Activated T-cell treated with anti-CD3 and anti-CD28 coated beads, Interleukin-2, amount 50 U/mL, for 4 hours (primary cell): ENCODE measurements at places on chromosomes 13 and 19. TPM values are rescaled to one million over a fixed set of nuclear protein-coding genes. Genes with fewer than 3 reads are reported as not detected.

Gene ZNF547
- 0.76 TPM for total RNA-seq

Gene CD70
- 4.6 TPM for total RNA-seq

Gene PNMA8A
- not detected for total RNA-seq

Gene ARRDC5
- total RNA-seq = not detected

Gene FFAR2
- not detected for total RNA-seq

Gene GARRE1
- total RNA-seq = 8.9 TPM

Gene NTN5
- 0.18 TPM for total RNA-seq

Gene C5AR2
- total RNA-seq = not detected

Gene CCDC159
- 10.7 TPM for total RNA-seq

Gene KIR2DL3
- total RNA-seq = 0.37 TPM

Gene NRTN
- 0.47 TPM for total RNA-seq

Gene METTL21C
- total RNA-seq = not detected

Gene KASH5
- total RNA-seq = 0.48 TPM

Gene KANK2
- total RNA-seq = 0.58 TPM

Gene ZNF865
- total RNA-seq = 15.9 TPM

Gene GAPDHS
- total RNA-seq = not detected

Gene CDX2
- total RNA-seq = 0.11 TPM

Gene ATP12A
- not detected for total RNA-seq

Gene CALR3
- total RNA-seq = not detected

Gene CLEC4G
- not detected for total RNA-seq

Gene GSX1
- total RNA-seq = not detected

Gene SLC1A6
- total RNA-seq = not detected

Gene PSG1
- total RNA-seq = not detected

Gene ZNF682
- 8.7 TPM for total RNA-seq

Gene STOML3
- not detected for total RNA-seq

Gene PRTN3
- total RNA-seq = not detected

Gene MCF2L
- total RNA-seq = 8.6 TPM

Gene SIX5
- 1.5 TPM for total RNA-seq

Gene PRR19
- 1.5 TPM for total RNA-seq

Gene RNF17
- not detected for total RNA-seq

Gene CBARP
- total RNA-seq = 1.1 TPM

Gene RBM26
- total RNA-seq = 65.1 TPM

Gene ZNF729
- total RNA-seq = not detected

Gene CTXN1
- total RNA-seq = 0.95 TPM

Gene TMEM238
- total RNA-seq = 6.1 TPM

Gene TMEM221
- total RNA-seq = not detected

Gene HPN
- not detected for total RNA-seq

Gene FFAR1
- total RNA-seq = not detected

Gene CGB3
- total RNA-seq = not detected

Gene DAND5
- total RNA-seq = not detected

Gene SELENOV
- total RNA-seq = not detected

Gene CYP2B6
- total RNA-seq = 0.18 TPM

Gene ZFP14
- total RNA-seq = 1.1 TPM

Gene CCDC8
- 0.05 TPM for total RNA-seq

Gene XAB2
- total RNA-seq = 67.2 TPM

Gene ZNF728
- total RNA-seq = not detected
